Smooth muscle cell of the brain vasculature (primary cell): ENCODE measurements at places on chromosomes 3 and 15.

DNA sequence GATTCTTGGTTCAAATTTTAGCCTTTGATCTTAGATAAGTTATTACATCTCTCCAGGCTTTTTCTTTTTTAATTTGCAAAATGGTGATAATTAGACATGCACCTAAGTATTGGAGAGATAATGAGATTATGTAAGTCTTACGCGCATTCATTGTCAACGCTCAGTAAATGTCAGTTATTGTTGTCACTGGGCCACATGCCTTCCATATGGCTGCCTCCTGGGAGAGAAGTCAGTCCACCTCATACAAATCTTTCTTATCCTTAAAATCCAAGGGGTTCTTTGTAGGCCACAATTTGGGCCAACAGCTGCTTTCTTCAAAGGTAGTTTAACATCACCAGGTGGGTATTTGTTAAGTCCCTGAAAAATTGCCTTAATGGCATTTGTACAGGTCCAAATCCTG lies 25.5 kb upstream of the PTPRG start:
- DNase-seq: no peak

- DNase-seq: no peak
These were observed 79.4 kb upstream of the PRR23E start for GRCh38 chr3:127113571-127113891.

DNA sequence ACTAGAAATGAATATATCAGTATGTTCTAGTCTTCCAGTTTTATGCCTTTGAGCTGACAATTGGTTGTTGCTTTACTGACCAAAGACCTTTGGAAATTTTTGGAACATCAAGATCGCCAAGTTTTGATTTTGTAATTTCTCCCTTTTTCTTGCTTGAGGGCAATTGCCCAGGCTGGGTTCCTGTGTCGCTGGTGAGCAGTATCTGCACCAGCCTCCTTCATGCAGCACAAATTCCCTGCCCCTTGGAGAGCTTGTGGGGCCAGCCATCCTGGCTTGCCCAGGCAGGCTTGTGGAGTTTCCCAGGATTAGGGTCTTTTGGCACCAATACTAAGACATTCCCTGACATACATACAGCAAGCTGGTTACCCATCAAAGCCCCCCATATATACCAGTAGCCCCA lies 37.9 kb upstream of the HACD2 start:
- no peak for DNase-seq

DNA sequence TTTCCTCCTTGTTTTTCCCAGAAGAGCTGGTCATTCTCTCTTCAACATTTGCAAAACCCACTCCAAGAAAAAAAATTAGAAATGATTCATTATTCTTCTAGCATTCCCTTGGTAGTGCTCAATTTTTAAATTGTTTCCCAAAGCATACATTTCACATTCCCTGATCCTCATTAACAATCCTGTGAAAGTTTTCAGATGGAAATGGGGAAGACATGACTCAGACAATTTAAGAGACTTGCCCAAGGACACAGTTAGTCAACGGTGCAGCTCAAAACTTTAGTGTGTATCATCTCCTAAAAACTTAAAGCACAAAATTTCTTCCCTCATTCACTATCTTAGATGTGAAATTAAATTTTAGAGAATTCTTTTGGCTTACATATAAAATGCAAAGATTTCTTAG lies 17.1 kb upstream of the ABI3BP start:
- no peak for DNase-seq

DNA sequence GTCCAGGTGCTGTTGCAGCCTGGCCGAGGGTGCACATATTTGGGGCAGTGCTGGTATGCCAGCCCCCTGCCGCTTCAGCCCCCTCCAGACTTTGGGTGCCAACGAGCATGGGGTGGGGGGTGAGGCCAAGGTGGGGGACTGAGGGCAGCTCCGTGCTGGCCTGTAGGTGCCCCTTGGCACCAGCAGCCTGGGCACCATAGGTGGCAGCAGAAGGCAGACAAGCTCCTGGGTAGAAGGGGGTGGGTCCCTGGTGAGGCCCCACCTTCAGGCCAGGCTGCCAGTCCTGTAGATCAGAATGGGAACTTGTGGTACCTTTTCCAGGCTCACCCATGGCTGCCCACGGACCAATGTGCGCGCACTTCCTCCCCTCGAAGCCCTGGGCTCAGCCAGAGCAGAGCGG lies 16.1 kb upstream of the PLA2G4E start:
- no peak for DNase-seq

DNA sequence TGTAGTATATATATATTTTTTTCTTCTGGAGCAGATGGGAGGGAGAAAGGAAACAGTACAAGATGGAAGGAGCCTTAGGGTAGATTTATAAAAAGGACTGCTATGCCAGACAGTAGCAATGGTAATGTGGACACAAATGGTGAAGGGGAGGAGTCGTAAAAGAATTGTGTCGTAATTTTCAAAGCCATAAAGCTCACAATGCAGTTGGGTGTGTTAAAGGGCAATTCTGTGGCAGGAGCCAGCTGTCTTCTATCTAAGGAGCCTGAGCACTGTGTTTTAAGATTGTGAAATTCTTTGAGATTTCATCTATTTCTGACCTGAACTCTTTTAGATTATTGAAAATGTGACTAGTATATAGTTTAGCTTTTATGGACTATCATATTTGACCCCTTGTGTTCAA lies 58.9 kb downstream of the CNOT10 start:
- DNase-seq: no peak

- no peak for DNase-seq
These were observed 427.3 kb upstream of the ZNF717 start for GRCh38 chr3:76212679-76213078.

DNA sequence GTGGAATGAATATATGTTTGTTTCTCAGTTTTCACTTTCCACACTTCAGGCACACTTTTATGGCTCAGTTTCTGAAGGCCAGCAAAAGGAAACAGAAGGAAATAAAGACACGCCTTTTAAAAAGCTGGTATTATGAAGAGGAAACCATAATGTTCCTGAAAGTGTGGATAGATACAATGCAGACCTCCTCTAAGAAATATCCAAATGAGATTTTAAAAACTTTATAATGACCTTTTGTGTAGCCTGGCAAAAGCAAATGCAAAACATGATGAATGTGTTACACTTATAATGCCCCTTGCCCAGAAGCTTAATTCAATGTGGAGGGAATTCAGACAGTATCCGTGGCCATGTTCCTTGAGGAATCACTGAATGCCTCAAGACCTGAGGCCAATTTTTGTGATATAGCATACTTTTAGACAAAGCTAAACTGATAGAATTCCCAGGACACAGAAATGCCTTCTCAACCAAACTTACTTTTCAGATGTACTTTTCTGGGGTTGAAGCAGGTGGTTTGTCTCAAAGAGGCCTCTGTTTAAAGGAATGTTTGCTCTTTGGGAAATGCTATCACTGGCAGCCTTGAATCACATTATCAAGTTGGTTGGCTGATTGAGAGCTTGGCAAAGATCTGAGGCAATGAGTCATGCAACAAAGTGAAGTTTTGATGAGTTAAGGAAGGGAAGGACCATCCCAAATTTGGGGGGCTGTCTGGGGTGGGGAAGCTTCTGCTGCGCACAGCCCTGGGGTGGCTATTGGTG lies 77.1 kb upstream of the CACNA2D3 start:
- no peak for DNase-seq

GRCh38 chr15:48459571-48460442 lies 128.6 kb downstream of the DUT start:
- no peak for DNase-seq

GRCh38 chr15:63553388-63553791 lies 43.8 kb upstream of the FBXL22 start:
- DNase-seq: peak; percentile 67

DNA sequence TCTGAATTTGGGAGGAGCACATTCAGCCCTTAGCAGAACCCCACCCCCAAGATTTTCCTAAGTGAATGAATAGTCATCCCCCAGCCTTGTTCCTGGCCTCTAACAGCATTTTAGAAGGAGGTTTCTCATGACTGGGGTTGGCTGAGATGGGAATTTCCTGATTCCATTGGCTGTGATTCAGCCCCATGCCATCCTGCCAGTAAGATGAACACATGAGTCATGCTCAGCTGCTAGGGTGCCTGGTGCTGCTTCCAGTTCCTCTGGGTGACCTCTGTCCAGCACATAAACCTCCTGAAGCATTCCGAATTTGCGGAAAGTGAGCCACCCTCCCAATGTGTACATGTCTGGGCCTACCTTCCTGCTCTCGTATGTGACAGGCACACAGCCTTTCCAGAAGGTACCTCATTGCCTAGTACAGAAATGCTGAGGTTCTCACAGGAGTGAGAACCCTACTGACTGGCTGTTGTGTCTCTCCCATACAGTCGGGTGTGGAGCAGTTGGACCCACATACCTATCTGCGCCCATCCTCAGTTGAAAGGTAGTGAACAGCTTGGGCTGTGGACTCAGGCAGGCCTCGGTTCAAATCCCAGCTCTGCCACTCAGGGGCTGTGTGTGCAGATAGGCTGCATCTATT lies 91.7 kb downstream of the APBA2 start:
- peak; percentile 77 for DNase-seq

DNA sequence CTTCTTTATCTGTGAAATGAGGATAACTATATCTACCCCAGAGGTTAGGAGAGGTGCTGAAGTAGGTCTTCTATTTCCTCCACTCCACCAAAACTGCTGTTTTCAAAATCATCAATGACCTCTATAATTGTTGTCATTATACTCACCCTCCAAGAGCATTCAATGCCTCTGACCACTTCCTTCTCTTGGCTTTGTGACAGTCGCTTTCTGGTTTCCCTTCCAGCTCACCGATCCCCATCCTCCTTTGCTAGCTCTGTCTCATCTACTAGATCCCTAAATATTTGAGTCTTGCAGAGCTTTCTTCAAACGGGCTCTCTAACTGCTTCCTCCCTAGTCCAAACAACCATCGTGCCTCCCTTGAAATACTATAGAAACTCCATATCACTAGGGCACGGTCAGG lies 153.5 kb downstream of the RPLP1 start:
- no peak for DNase-seq

GRCh38 chr3:30646961-30647752 lies 40.8 kb downstream of the TGFBR2 start:
- DNase-seq: no peak

DNA sequence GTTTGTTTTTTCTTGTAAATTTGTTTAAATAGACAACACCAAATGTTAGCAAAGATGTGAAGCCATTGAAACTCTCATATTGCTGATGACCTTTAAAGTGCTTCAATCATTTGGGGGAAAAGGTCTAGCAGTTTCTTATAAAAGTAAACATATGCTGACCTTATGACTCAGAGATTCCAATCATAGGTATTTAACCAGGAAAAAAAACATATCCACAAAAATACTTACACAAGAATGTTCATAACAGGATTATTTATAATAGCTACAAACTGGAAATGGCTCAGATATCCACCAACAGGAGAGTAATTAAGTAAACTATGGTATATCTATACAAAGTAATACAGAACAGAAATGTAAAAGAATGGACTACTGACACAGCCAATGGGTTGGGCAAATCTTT lies 27.1 kb upstream of the RORA start:
- DNase-seq: no peak

DNA sequence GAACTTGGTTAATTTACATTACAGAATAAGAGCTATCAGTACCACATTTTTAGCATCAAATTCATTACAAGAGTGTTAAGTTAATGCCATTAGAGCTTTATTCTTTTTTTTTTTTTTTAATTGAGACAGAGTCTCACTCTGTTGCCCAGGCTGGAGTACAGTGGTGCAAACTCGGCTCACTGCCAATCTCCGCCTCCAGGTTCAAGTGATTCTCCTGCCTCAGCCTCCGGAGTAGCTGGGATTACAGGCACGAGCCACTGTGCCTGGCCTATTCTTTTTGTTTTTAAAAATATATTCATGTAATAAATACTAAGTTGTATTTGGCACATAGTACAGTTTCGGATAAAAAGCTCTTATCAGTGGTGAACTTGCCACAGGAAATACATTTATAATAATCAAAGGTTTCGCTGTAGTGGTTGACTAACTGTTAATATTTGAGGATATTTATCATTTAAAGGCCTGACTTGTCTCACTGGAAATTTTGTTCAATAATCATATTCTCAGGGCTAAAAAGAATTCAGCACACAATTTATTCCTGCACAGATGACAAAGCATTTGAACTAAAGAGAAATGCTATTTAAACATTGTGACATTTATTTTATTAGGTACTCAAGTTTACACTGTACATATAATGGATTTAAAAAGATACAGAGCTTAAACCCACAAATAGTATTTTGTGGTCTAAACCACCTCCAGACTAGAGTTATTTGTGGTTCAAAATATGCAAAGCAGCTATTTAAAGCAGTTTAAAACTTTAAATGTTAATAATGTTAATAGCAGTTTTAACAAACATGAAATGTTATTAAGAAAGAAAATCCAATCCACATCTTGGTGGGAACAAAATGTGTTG lies 6.1 kb upstream of the LEKR1 start:
- DNase-seq: no peak

DNA sequence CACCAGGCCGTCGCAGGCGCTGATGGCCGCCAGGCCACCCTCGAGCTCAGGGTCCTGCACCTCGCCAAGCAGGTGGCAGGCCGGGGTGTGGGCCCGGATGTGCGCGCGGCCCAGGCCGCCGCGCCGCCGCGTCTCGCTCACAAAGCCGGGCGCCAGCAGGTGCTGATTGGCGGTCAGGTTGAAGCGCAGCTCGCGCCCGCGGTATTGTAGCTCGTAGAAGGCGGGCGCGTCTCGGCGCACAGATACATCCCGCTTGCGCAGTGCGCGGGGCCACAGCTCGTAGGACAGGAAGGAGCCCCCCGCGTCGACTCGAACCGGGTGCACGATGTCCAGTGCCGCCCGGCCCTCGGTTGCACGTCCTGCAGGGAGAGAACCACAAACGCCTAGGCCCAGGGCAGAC lies 11.1 kb downstream of the ADAMTS7 start:
- no peak for DNase-seq

GRCh38 chr15:90402223-90402622 lies 14.2 kb downstream of the IQGAP1 start:
- DNase-seq: peak; percentile 58

- no peak for DNase-seq
These were observed 23.9 kb upstream of the ACAD9 start for GRCh38 chr3:128855569-128855968.

DNA sequence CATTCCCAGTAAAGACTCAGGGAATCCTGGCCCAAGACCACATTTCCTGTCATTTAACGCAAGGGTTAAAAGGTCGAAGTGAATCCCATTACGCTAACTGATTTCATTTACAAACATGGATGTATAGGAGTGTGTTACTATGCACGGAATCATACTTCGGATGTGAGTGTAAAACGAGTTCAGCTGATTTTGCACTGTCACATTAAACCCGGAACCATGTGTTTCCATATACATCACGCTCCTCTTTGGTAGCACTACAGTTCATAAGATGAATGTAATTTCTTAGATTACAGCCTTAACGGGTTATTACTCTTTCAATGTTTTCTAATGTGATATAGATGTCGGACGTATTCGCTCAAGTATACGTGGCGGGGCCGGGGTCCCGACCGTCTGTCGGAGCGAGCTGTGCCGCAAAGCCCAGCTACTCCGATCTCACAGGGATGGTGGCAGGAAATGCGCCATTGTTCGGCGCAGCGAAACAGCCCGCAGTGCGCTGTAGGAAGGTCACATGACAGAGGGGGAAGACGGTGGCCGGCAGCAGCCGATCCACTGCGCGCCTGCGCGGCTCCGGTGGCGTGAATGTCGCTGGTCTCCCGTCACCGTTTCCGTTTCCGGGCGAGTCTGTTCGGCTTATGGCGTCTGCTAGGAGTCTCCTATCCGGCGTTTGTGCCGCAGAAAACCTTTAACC lies 97.3 kb downstream of the NPAP1 start:
- peak; percentile 29 for DNase-seq
